Dorsolateral prefrontal cortex (tissue), 122 donors: ENCODE measurements at places on chromosomes 3 and 15.

GRCh38 chr3:116950301-116951055 is 240.9 kb downstream of the TUSC7 start:
- peak; percentile 43 for DNase-seq

GRCh38 chr3:165336786-165337185 is 140.6 kb upstream of the SLITRK3 start:
- DNase-seq = no peak

DNA sequence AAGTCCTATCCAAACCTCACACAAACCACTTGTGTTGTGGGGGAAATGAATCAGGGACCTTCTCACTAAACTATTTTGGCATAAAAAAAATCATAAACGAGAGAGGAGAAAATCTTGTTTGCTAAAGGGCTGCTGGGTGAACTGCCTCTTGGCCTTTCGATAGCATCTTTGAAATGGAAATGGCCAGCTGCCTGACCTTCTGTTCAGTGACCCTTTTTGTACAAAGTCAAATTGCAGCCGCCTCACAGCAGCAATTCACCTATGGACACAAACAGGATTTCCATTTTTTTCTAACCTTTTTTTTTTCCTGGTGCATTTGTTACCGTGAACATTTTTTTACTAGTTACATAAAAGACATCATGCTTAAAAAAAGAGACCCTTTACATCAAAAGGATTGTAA is 89.0 kb upstream of the ONECUT1 start:
- DNase-seq = no peak

GRCh38 chr3:45261333-45262110 is 35.4 kb upstream of the TMEM158 start:
- no peak for DNase-seq

DNA sequence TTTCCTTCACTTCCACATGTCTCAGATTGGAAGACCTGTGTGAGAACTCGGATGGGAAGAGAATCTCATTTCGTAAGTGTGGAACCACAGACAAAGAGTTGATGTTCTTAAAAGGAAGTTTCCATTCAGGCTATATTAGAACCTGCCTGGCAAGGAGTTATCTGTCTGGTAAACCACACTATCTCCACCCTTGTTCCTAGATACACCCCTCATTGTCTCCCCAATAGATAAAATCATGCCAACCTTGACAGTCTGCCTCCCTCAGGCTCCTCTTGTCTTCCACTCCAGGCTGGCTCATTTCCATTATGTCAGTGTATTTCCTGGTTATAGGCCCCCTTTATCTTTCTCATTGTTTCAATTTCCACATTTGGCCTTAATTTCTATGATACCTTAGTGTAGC is 89.2 kb downstream of the TMEM108 start:
- no peak for DNase-seq

DNA sequence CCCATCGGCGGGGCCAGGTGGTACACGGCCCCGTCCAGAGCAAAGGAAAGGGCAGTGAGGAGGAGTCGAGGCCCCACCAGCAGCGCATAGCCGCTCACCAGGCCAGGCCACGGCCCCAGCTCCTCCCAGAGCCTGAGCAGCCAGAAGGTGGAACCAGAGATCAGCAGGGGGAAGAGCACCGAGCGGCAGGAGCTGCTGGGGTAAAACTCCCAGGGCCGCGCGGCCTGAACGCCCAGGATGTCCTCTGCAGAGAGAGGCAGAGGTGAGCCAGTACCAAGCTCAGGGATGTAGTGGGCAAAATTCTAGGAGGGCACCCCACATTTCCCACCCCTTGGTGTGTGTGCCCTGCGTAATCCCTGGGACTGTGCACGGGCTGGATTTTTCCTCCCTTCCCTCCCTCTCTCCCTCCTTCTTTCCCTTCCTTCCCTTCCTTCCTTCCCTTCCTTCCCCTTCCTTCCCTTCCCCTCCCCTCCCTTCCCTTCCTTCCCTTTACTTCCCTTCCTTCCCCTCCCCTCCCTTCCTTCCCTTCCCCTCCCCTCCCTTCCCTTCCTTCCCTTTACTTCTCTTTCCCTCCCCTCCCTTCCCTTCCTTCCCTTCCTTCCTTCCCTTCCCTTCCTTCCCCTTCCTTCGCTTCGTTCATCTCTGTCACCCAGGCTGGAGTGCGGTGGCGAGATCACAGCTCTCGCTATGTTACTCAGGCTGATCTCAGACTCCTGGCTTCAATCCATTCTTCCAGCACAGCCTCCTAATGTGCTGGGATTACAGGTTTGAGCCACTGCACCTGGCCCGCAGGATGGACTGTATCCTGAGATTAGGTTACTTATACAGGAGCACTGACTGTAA is 6.3 kb upstream of the NCBP2 start:
- no peak for DNase-seq

DNA sequence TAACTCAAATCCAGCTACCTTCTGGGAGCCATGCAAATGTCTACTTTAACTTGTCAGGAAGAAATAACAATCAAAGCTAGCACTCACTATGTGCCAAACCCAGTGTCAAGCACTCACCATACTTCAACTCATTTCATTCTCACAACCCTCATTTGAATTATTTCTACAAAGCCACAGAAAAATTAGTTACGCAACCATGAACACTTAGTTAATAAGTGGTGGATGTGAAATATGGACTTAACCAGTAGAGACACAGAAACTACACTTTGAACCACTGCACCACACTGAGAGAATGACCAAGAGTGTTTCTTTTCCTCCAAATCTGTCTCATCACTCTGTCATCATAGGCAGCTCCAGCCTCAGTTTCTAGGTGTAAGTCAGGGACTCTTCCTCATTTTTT is 91.0 kb upstream of the MBNL1 start:
- DNase-seq = no peak

GRCh38 chr3:190747571-190747970 is 114.9 kb downstream of the GMNC start:
- no peak for DNase-seq

DNA sequence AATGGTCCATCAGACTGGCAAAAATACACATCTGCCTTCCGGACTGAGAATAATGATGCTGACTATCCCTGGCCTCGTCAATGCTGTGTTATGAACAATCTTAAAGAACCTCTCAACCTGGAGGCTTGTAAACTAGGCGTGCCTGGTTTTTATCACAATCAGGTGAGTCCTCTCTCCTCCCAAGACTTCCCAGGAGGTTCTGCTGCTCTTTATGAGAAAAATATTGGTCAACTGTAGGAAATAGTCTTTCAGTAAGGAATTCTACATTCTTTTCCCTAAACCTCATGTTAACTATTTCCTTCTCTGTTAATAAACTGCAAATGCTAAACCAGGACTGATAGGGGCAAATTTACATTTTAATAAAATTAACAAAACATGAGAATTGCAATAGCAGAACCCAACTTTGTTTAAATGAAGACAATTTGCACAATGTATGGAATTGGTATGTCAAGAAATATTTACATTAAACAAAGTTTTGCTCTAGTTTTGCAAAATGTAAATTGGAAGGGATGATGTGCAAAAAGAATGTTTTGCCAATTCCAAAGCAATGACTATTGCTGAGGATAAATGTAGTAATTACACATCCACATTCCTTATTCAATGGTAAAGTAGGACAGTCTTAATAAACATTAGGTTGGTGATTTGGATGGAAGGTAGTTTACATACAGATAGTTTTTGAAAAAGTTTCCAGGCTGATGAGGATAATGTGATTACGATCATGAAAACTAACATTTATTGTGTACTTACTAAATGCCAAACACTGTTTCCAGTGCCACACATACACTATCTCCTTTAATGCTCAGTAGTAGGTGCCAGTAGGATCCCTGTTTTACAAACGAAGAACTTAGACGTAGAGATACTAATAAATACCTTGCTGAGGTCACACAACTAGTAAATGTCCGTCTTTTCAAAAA is 21.1 kb downstream of the UPK1B start:
- no peak for DNase-seq

DNA sequence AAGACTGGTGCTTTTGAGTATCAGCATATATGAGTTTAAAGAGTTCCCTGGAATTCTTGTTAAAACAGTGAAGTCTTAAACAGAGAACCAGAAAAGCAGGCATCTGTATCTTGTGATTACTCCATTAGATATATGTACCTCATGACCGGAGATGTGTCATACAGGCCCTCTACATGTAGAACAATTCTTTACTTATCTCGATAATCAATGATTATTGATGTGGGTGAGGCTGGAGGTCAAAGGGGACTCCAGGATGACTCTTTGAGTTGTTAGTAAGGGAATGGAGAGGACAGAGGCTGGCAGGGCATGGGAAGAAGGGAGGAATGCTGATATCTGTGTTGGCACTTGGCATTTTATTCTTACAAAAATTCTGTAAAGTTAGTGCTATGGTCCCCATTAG is 155.7 kb downstream of the GAP43 start:
- DNase-seq = no peak

DNA sequence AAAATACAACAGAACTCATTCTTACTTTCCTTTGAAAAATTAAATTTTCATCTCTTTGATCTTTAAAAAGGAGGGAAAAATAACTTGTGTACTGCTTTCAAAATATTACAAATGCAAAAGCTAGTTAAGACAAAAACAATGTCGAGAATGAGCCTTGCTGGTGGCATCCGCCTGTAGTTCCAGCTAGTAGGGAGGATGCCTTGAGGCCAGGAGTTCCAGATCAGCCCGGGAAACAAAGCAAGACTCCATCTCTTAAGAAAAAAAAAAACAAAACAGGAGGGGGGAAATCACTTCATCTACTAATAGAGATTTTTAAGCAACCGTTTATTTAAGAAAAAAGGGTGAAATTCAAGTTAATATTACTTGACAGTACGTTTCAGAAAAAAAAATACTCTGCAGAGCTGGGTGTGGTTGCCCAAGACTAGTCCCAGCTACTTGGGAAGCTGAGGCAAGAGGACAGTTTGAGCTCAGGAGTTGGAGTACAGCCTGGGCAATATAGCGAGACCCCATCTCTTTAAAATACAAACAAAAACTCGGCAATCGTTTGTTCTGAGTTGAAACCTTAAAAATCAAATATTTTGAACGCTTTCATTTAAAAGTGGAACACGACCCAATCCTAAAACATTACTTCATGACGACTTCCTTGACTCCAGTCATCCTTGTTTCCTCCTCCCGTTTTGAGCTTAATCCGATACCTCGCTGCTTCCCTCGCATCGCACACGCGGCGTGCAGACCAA is 1.2 kb downstream of the KPNA1 start:
- DNase-seq = no peak

- DNase-seq = no peak
Observed at GRCh38 chr3:71754610-71755253, 1.1 kb downstream of the GPR27 start.

DNA sequence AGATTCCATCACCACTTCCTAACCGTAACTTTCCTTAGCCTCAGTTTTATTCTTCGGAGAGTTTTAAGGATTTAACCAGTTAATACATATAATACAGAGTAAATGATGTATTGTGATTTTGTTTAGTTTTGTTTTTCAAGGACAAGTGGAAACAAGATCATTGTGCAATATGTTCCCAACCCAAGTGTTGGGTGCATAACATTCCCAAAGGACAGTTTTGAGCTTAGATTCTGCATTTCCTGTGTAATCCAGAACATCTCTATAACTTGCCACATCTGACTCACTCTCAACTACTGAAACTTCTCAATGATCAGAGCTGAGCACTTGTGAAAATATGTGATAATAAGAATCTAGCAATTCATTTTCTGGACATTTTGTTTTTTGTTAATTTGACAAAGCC is 466.1 kb upstream of the PPP2R3A start:
- no peak for DNase-seq

- no peak for DNase-seq
Observed at GRCh38 chr3:189406148-189406547, 225.0 kb upstream of the TP63 start.

DNA sequence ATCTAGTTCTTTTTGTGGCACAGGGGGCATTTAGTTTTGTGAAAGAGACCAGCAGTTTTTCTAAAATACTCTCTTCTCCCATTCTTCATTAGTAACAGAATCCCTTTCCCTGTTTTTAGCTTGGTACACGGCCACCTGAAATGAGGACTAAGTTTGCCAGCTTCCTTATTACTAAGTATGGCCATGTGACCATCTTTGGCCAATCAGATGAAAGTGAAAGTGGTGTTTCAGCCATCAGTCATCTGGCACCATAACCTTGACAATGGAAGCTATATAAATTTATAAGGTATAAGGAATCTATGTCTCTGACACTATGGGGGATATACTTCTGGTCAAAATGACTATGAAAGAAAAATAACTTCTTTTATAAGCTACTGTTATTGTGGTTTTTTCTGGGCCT is 570.4 kb downstream of the AGBL1 start:
- DNase-seq = no peak

DNA sequence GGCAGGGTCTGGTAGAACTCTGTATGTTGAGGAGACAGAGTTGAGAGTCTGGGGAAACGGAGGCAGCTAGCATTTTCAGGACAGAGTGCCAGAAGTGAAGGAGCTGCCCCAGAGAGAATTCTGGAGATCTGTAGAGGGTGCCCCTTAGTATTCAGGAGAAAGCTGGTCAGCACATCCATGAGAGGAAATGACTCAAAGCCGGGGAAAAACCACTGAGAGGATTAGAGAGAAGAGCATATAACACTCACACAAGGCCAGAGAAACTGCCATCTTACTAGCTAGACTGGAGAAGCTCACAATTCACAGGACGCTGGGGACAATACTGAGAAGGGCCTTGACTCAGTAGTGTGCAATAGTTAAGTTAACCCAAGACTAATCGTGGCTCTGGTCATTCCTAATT is 75.7 kb upstream of the DPPA4 start:
- DNase-seq = no peak

DNA sequence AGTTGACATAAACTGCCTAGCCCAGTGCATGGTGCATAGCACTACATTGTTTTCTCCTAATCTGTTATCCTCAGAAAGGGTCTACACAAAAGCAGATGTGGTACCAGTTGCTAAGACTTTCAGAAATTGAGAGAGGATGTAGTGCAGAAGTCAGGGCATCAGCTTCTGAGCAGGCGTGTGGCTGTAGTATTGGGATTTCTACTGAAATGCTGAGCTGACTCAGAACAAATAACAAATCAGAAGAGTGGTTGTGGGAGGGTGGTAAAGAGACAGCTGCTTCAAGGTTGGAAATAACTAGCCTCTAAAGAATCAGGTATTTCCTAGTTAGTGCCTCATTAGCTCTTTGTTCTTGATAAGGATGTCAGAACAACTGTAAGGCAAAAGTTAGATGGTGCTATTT is 161.3 kb downstream of the AKAP13 start:
- DNase-seq = no peak
